ENCODE measurements at places on chromosomes 1 and 21.

GRCh38 chr1:174748586-174748985 lies 251.2 kb upstream of the CACYBP start:
- DNase-seq: no peak

DNA sequence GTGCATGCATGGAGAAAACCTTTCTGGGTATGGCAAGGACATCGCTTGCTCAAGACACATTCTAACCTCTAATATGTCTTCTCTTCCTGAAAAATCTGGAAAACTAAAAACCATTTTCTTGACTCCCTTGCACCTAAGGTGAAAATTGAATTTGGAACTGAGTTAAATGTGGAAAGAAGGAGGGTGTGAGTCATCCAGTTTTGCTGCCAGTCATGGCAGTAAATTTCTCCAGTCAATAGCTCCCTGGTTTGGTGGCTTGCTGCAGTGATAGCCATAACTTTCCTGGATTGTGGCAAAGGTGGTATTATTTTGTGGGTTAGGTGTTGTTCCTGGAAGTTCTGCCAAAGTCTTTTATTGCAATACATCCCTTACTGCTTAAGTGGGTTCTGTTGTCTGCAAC lies 2.5 kb downstream of the ZCCHC17 start:
- no peak for DNase-seq

DNA sequence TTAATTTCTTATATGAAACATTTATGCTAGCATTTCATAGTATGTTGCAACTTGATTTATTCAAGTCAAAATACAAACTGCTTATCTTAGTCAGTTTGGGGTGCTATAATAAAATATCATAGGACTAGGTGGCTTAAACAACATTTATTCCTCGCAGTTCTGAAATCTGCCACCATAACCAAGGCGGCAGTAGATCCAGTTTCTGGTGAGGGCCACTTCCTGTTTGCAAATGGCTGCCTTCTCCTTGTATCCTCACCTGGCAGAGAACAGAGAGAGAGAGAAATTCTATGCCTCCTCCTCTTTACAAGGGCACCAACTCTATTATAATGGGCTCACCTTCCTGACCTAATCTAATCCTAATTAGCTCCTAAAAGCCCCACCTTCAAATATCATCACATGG lies 76.1 kb upstream of the RGS2 start:
- peak; percentile 2 for DNase-seq

GRCh38 chr1:202010180-202011015 lies at the start of gene ELF3:
ELF3 (plus strand) TSS chr1:202010587; CDS start chr1:202011137, 550 bp downstream.
- peak; percentile 41 for DNase-seq

- DNase-seq: no peak
Measured at GRCh38 chr1:232144696-232145230, 485.2 kb downstream of the SIPA1L2 start.

GRCh38 chr1:116559304-116559761 lies 11.5 kb downstream of the CD58 start:
- DNase-seq: no peak

DNA sequence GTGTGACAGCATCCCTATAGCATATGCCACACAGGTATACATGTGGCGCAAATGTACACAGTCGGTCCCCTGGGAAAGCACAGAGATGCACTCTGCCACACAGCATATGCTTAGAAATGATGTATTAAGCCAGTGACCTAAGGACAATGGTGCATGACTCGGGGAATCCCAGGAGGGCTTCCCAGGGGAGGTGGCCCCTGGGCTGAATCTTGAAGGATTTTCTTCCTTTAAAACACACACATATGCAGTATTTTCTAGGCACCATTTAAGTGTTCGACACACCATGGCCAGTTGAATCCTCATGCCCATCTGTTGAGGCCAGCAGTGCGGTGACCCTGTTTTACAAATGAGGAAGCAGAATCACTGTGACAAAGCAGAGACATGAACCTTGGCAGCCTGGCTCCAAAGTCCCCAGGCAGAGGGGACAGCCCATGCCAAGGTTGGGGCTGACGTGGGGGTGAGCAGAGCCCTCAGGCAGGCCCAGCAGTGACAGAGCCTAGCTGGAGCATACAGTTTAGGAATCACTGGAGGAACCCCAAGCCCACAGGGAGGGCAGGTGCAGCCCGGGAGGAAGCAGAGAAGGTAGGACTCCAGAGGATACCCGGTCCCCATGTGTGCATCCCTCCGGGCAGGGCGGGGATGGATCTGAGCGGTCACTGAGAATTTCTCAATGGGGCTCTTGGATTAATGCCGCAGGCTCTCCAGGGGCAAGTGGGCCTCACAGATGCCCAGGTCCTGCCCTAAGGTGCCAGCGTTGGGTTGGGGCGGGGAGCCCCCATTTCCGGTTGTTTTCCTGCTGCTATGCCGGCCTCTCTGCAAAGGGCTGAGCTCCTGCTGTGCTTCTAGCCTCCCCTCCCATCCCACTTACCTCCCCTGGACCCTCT lies 28.4 kb downstream of the WNT3A start:
- no peak for DNase-seq

Data from cerebellar cortex (tissue), 1 donor.